Stimulated activated CD4-positive, alpha-beta T cell treated with anti-CD3 and anti-CD28 coated beads, Interleukin-4, amount 100 ng/mL, for 1 hour (primary cell): ENCODE measurements at places on chromosomes 1 and 21.

DNA sequence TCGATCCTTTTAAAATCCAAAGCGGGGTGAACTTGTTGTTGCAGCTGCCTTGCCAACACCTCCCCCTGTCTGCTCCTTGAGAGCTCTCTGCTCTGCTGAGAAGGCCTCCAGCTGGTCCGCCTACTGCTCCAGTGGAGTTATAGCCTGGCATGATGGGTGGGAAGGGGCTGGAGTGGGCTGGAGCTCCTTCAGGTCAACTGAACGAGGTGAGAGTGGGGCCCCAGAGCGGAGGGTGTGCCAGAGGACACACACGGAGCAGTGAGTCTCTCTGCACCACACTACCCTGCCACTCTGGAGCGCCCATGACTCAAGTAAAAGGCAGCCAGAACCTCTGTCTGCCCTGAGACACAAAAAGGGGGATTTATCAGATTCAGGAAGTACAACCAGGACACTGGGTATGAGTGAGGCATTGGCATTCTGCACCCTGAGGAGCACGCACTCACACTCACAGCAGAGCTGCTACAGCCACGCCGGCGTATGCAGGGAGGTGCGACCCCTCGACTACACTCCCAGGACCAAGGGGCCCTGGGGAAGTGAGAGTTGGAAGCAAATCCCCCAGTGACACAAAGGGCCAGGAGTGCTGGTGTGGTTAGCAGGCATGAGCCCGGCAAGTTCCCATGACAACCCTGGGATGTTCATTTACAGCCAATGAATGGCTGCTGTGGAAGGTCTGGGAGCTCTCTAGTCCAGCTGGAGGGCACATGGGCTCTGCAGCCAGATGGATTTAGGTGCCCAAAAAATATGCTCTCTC is 28.0 kb upstream of the EVA1B start:
- no peak for DNase-seq

DNA sequence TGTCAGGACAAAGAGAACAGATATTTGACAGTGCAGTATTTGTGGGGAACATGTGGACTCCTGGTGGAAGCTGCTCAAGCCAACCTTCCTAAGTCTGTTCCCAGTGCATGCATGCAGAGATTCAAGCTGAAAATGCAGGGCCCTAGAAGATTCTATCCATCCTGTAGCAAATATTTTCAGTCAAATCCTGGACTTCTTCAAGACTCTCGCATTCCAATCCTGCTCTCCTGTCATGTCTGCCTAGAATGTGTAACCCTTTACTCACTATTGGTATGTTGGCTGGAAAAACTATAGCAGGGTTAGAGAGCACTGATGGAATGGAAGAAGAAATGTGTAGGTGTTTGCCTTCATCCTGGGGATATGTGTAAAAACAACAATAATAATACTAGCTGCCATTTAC is 385.6 kb upstream of the PKN2 start:
- DNase-seq: no peak

DNA sequence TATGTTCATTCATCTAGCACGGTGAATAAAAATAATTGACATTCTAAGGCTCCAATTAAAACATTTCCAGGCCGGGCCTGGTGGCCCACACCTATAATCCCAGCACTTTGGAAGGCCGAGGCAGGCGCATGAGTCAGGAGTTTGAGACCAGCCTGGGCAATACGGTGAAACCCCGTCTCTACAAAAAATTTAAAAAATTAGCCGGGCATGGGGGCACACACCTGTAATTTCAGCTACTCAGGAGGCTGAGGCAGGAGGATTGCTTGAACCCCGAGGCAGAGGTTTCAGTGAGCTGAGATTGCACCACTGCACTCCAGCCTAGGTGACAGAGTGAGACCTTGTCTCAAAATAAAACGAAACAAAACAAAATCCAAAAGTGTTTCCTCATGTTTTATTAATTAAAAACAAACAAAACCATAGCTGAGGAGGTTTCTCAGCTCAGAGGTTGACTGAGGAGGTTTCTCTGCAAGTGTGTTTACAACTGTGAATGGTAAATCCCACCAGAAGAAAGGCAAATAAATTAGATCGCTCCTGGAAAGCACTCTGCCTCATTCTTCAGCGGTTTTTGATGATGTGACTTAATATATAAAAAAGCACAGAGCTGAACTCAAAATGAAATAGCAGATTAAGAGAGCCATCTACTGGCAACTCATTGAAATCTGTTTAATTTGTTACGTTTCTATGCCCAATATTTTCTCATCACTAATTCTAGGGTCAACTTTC is 37.7 kb upstream of the ATG4C start:
- no peak for DNase-seq

DNA sequence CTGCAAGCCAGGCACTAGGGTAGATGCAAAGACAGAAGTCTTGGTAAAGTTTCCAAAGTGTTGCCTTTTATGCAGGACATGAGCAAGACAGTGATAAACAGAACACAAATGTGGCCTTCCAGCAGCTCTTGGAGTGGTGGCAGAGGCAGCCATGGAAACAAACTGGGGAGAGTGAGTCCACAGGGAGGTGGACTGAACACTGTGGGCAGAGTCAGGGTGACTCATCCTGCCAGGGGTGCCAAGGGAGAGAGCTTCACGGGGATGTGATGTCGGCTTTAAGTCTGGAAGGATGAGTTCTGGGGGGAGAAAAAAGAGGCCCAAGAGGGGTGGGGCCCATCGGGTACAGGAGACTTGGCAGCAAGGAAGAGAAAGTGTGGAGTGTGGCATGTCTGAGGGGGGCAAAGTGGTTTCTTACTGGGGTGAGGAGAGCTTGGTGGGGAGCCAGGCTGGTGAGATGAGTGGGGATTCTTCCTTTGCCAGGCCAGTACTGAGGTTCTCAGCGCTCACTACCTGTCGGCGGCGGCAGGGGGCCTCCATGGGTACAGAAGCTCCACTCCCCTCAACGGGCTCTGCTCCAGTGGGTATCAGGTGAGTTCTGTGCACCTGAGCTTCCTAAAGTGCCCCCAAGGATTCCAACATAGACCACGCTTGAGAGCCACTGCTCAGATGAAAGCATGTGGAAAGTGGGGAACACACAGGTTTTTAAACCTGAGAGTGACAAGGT is 41.8 kb downstream of the KIAA0040 start:
- DNase-seq: no peak

DNA sequence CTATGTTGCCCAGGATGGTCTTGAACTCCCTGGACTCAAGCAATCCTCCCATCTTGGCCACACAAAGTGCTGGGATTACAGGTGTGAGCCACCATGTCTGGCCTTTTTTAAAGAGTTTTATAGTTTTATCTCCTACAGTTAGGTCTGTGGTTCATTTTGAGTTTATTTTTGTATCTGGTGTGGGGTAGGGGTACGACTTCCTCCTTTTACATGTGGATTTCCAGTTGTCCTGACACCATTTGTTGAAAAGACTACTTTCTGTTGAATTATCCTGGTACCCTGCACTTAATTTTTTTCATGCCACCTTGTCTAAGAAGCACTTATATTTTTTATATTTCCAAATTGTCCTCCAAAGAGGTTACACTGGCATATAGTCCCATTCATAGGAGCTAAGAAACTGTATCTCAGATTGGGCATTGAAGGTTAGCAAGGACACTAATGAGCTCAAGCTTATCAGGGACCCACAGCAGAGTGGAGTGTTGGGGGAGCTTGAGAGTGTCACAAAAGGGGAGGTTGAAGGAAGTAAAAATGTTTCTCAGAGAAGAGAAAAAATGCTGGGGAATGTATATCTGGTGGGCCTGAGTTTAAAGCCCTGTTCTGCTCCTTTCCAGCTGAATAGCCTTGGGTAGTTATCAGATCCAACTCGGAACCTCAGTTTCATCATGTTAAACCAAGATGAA is 23.4 kb upstream of the MEF2D start:
- DNase-seq: no peak

DNA sequence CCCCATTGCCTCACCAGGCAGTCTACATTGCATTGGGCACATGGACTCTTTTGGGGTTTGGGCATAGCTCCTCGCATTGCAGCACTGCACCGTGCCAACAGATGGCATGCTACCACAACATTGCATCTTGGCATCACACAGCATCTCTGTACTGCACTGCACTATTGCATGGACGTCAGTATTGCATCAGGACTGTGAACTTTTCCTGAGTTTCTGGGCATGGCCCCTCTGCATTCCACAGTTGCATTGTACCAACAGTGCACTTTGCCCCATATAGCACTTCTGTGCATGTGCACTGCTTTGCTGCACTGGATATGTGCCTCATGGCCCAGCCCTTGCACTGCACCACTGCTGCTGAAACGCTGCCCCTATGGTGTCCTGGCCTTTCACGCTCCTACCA is 9.6 kb downstream of the PTPRU start:
- no peak for DNase-seq

DNA sequence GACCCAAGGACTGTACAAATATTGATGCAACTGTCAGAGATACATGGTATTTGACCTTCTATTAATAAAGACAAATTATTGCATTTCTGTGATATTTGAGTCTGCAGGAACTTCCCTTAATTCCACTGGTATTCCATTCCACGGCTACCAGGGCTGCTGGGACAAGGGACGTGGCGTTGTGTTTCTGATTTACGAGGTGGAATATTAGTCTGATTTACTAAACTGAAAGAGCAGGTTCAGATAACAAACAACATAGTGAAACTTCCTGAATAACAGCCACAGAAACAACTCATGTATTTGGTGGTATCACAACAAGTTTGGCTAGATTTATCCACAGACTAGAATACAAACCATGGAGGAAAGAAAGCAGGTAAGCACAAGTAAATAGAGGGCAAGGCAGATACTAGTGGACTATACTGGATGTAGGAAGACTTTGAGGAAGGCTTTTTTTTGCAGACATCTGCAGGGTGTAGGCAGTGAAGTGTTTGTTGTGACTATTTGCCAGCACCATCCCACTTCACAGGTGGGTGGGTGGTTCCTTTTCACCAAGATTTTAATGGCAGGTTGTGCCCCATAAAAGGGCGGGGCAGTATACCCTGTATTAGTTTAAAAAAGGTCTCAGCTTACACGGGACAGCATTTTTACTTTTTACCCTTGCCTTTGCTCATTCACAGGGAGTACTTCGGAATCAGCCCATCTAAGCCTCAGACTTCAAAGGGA is 100.4 kb downstream of the FGGY start:
- no peak for DNase-seq

DNA sequence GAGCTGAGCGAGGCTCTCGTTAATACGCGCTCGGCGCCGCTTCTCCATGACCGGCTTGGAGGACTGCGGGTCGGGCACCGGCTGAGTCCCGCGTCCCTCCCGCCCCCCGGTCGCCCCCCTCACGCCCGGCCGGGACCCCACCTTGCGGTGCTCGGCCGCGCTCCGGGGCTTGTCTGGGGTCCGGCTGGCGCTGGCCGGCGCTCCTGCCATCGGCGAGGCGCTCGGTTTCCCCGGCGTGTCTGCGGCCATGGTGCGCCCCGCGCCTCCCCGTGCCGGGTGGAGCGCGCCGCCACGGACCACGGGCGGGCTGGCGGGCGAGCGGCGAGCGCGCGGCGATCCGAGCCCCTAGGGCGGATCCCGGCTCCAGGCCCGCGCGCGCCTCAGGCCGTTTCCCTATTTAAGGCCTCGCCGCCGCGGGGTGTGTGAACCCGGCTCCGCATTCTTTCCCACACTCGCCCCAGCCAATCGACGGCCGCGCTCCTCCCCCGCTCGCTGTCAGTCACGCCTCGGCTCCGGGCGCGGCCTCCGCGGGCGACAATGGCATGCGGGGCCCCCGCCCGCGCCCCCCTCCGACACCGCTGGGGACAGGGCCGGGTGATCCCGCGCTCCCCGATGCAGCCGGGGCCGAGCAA is at the start of gene HES4:
TSS of gene HES4 (minus strand) at position 373 of the 632 bp plus-strand sequence. CDS start at position 249, 124 bp downstream.
- peak; percentile 69 for DNase-seq

GRCh38 chr21:16201718-16202117 is 471.9 kb downstream of the USP25 start:
- no peak for DNase-seq

- no peak for DNase-seq
Observed at GRCh38 chr1:202227997-202228401, 34.4 kb downstream of the LGR6 start.

DNA sequence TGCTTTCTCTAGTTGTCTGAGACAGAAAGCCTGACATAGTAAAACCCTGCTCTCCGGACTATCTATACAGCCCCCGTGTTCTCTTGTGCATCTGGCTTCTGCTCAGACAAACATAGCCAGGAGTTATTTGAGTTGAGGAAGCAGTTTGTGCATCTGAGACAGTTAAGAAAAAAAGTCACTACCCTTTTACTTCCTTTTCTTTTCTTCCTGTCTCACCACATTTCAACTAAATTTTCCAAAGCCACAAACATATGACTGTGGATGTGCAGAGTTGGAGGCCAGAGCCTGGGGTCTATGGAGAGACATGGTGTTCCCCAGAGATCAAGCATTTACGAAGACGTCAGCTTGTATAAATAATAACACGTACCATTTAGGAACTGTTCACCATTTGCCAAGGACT is 158.5 kb upstream of the FGGY start:
- no peak for DNase-seq

GRCh38 chr1:119968068-119968492 is 71.8 kb upstream of the ADAM30 start:
- DNase-seq: peak; percentile 79

DNA sequence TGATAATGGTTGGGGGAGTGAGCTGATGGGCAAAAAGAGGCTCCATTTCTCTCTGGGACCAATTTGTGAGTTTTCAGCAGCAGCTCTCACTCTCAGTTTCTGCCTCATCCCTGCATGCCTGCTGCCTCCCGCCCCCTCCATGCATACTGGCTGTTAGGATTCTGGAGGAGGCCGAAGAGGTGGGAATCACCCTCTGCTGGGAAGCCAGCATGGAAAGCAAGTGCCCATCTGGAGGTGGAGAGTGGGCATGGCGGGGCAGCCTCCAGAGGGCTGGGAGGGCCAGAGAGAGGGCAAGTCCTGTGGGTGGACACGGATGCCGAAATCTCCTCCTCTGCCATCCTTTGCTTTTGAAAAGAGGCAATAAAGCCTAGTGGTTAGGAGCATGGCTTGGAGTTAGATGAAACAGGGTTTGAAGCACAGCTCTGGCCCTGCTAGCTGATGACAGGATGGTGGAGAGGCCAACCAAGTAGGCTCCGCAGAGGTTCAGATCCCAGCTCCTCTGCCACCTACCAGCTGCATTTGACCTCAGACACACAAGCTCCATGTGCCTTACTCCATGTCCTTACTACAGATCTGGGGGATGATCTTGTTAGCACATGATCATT is 113.4 kb downstream of the GRIK3 start:
- DNase-seq: no peak

GRCh38 chr1:36154765-36155407 is 1.1 kb upstream of the MAP7D1 start:
- DNase-seq: no peak

DNA sequence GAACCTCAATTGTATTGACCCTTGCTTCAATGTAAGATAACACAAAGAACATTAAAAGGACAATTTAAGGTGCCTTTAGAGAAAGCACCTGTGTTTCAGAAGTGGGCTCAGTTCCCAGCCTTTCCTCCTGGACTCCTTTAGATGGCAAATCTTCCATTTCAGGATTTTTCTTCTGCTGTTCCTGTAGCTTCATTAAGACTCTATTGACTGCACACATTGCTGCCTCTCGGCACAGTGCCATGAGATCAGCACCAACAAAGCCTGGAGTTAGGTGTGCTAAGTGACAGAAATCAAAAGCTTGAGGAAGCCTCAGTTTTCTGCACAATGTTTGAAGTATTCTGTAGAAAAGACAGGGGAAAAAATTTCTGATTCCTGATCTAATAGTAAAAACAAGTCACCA is 40.6 kb downstream of the NVL start:
- no peak for DNase-seq

- DNase-seq: no peak
Observed at GRCh38 chr21:34817821-34818661, 149.2 kb downstream of the CLIC6 start.
